ENCODE measurements at places on chromosomes 12 and 14.
A peak's percentile ranks its signal among the peaks of the same experiment; 100 is the strongest.

DNA sequence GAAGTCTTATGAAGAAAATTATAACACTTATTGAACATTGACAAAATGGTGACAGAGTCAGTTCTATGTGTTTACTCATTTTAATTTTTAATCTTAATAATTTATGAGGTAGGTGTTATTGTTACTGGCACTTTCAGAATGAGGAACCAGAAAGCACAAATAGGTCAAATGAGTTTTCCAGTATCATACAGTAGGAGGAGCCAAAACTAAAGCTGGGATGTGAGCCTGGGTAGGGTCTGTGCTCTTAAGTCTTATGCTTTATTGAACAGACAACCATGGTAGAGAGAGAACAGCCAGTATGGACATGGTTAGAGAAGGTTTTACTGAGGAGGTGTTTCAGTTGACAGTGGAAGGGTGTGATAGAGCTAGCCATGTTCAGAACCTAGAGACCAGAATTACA lies 775.7 kb downstream of the TMTC2 start:
- DNase-seq: no peak

DNA sequence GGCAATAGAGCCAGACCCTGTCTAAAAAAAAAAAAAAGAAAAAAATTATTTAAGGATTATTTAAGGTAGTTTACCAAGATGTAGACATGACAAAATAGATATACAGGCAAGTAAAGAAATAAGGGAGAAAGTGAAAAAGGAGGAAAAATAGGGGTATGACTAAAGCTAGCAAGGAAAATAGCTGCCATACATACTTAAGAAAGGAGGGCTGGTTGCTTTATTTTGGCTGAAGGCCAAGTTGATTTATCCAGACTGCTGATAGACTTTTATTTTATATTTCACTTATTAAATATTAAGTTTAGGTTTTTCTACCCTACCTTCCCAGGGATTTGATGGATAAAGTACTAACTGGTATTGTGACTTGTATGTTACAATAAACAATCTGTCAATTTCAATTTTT lies 8.3 kb upstream of the AEBP2 start:
- no peak for DNase-seq

DNA sequence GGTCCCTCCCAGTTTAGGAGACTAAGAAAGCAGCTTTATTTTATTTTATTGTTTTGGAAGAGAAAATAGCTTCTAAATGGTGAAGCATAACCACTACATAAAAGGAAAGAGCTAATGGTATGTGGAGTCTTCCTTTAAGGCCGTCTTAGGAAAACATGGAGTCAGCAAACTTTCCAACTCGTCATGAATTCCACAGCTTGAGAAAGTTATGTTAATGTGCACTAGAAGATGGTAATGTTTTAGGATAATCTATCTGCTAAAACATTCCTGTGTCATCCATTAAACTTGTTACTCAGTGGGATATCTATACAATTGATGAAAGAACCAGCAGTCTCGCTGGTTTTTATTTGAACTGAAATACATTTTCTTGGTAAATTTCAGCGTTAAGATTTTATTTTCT lies 448.4 kb upstream of the SEL1L start:
- no peak for DNase-seq

DNA sequence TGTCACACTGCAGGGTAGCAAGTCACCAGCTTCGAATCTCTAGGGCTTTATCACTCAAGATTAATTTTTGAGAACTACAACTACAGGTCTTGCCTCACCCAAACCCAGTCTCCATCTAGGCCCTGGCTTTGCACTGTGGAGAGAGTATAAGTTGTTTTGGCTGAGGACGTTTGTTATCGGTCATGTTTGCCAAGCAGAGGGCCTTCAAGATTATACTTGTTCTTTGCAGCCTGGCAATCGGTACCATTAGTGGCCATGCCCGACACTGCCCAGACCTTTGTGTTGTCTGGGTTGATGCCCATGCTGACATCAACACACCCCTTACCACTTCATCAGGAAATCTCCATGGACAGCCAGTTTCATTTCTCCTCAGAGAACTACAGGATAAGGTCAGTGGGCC lies 25.7 kb downstream of the ARG2 start:
- DNase-seq: no peak

DNA sequence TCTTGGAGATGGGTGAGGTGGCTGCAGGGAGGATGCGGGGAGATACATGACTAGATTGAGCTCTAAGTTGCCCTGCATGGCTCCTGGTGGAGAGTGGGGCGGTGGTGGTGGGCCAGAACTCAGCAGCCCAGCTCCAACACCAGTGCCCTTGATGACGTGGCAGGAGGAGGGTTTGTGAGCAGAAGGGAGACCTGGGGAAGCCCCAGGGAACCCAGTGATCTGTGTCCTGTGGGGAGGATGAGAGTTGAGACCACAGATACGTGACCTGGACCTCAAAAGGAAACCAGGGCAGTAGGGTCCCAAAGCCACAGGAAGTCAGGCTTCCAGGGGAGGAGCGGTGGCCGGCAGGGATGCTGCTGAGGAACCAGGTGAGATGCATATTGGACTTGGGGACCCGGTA lies 989.1 kb upstream of the TMEM132C start:
- no peak for DNase-seq

GRCh38 chr14:23430723-23431085 lies 4.8 kb downstream of the MYH7 start:
- peak; percentile 2 for DNase-seq

- DNase-seq: no peak
Measured at GRCh38 chr12:39620659-39621658, 1.4 kb upstream of the ABCD2 start.

GRCh38 chr12:45517381-45517780 lies 212.1 kb upstream of the ARID2 start:
- DNase-seq: no peak

DNA sequence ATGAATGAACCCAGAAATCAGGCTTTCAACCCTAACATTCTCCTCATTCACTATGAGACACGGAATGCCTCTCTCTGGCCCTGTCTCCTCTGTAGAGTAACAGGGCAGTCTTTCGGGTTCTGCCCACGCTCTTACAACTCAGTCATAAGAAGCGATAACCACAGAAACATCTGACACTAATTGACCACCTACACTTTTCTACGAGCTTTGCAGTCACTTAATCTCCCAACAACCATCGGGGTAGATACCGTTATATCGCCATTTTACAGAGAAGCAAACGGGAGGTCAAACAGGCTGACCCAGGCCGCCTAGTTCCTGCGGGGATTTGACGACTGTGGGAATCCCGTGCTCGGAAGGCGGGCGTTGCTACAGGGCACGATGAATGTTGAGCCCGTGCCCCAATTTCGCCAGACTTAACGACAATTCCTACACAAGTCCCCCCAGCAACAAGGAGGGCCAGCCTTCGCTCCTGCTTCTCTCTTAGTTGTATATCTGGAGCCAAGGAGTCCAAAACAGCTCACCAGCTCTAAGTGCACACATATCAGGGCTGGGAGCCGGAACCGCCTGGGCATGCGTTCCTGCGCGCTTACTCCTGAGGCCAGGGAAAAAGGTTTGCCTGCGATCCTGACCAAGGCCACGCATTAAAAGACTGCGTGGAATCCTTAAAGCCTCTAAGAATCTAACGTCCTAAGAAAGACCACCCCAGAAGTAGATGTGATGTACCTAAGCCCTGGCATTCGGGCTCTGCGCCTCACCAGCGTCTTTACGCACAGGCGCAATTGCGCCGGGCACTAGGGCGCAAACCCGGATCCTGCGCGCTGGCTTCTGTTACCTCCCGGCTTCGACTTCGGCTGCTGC lies 38.7 kb upstream of the TBX5 start:
- DNase-seq: no peak

- no peak for DNase-seq
Measured at GRCh38 chr14:61866932-61867920, 105.0 kb downstream of the SNAPC1 start.

All from stromal cell of bone marrow (primary cell).